ENCODE measurements at places on chromosomes 6 and 20.

GRCh38 chr20:58649288-58650180 lies 1.5 kb upstream of the STX16 start:
- no peak for DNase-seq

DNA sequence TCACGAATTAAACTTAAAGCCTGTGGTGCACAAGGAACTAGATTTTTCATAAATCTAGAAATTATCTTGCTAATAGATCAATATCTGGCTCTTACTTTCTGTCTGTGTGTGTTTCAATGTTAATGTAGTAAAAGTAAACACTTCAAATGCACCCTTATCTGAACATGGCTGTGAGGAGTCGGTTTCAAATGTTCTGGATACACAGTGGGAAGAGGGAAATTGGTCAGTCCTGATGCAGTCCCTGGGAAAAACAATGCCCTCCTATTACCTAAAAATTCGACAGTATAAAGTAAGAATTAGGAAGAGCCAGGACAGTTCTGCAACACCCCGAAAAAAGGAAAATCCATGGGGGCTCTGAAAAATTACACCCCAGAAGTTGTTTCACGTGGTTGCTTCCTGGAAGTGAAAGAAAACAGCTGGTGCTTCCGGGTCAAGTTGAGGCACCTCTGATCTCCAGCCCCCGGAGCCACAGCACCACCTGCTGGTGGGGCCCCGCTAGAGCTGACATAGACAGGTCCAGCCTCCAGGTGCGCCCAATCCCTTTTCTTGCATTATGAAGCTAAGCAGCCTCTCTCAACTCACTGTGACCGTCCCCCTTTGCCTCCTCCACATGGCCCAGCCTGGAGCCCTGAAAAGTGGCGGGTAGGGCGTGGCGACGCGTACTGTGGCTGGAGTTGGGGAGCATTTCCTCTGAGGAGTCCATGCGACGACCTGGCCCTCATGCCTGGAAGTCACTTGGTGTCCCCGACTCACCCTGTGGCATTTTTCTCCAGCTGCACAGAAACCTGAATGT lies 8.3 kb downstream of the SEMG2 start:
- DNase-seq, result no peak

DNA sequence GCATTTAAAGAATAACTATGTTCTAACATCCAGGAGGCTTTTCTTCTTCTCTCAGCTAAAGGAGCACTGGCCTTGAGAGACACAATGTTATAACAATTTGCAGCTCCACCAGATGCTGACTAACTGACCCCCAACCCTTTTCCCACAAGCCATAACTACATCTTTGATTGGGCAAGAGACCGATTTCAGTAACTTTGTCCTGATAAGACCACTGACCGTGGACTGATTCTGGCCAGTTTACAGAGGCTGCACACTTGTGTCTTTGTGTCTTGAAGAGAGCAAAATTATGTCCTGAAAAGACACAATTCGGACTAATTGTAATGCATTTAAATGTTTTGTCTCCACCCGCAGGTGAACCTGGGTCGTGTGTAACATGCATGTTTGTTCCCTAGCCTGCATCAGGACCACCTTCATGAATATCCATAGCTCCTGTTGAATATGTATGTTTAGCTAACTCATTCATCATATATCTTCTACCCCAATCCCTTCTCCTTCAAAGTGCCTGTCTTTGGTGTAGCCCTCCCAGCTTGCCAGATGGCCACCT lies 22.3 kb downstream of the ABRACL start:
- DNase-seq, result no peak

DNA sequence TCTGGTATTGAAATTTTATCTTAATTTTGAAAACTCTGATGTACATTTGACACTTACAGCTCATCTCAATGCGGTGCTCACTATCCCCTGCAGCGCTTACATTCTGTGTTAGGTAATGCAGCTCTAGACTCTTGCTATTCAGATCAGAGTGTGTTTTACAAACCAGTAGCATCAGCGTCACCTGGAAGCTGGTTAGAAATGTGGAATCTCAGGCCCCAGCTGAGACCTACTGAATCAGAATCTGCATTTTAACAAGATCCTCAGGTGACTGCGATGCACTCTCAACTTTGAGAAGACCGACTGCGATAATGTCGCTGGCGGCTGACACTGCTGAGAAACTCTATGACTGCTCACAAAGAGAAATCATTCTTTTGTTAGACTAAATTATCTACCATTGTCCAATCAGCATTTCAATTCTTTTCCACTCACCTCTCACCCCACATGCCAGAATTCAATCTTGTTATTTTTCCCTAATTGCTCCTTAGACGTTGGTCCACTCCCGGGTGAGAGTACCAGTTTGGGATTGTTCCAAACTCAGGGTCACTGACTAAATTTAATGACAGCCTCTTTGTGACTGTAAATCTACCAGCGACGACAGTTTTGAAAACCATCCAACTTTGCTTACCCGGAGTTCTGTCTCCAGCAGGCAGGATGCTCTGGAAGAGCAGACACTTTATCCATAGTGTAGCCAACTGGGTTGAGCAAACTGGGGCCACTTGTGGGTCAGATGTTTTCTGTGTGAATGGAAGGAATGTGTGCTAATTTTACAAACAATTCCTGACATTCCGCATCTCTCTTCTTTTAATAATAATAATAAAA lies 140.1 kb upstream of the BTBD3 start:
- no peak for DNase-seq

GRCh38 chr6:111737065-111737521 lies 131.4 kb upstream of the TRAF3IP2 start:
- no peak for DNase-seq

DNA sequence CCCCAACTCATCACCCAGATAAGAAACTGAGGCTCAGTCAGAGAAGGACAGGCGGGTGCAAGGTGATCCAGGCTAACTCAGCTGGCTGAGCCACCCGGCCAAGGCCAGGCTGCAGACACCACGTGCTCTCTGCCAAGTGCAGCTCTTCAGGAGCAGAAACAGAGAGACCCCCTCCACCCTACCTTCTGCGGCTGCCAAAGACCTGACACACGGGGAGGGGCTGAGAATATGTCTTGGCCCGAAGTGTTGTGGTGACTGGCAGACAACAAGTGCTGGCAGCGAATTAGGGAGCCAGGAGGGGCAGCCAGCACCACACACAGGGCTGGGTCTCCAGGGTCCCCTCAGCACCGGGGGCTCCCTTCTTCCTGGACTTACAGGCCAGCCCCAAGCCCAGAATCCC lies 22.5 kb downstream of the PREX1 start:
- no peak for DNase-seq

GRCh38 chr20:34528921-34529297 lies 12.7 kb downstream of the DYNLRB1 start:
- DNase-seq, result no peak

DNA sequence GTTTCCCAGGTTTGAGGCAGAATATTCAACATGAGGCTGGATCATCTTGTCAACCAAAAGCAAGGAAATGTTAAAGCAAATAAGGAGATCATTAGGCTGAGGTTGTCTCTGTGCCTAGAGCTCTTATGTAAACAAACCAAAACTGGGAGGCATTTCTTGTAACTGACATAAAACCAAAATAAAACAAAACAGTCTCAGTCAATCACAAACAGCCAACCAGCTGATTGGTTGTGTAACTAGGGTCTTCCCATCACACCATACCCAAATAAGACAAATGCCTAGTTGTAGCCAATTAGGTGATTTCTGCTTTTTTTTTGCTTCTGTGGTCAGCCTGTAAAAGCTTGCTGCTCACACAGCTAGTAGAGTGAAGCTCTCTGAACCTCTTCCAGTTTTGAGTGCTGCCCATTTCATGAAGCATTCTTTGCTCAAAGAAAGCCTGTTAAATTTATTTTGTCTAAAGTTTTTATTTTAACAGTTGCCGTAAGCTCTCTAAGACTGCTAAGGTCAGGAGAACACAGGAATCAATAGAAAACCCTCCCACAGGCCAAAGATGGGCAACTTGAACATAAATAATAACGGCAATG lies 8.9 kb upstream of the FITM2 start:
- no peak for DNase-seq

GRCh38 chr6:113184291-113184690 lies 672.9 kb upstream of the MARCKS start:
- DNase-seq, result no peak

- DNase-seq, result no peak
Measured at GRCh38 chr6:25511376-25511775, 140.6 kb upstream of the SCGN start.

DNA sequence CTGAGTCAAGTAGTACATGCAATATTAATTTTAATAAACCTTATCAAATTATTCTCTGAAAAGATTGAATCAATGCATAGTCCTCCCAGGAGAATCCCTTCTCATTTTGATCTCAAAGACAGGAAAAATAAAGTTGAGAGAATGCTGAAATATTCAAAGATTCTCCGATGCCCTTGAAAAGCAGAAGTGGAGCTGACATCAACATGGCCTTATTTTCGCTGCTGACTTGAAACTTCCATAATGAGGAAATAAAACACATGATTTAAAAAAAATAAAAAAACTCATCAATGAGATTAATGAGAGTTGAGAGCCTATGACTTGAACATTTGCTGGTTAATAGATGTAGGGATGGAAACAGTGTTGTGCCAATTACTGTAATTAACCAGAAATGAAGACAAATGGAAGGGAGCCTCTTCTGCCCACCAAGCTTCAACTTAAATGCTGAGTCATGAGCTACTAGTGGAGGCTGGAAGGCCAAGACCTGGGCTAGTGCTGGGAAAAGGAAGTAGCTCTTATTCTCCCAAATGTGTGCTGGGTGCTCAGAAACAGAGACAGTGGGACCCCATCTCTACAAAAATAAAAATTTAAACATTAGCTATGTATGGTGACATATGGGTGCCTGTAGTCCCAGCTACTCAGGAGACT lies 139.9 kb downstream of the BFSP1 start:
- DNase-seq, result no peak

DNA sequence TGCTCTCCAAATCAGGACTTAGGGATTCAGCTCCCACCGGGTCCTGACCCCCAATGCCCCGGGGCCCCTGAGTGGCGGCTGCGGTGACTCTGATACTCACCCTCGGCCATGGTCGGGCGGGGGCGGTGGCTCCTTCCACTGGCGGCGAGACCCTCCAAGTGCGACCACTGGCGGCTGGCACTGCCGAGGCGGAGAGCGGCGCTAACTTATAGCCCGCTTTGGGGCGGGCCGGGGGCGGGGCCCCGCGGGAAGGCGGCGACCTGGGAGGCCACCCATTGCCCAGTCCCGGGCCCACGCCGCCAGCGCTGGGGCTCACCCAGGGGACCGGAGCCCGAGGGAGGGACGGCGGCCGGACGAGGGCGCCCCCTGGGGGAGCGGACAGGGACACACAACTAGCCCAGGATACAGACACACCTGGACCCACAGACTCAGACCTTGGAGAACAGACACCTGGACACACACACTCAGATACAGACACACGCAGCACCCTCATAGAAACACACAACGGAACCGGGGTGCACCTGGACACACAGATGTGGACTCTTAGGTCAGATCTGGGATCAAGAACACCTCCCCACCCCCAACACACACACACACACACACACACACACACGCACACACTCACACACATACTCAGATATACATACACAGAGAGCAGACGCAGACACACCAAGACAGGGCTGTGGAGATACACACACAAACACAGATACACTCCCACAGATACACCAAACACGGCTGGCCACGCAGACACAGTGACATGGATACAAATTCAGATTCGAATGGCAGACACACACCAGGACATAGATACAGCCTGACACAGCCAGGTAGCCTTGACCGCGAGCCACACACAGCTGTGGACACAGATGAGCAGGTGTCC lies at the start of gene TGM2:
TSS of gene TGM2 (minus strand) at position 182 of the 877 bp plus-strand sequence. CDS start at position 110, 72 bp downstream.
- DNase-seq, result peak; percentile 72

DNA sequence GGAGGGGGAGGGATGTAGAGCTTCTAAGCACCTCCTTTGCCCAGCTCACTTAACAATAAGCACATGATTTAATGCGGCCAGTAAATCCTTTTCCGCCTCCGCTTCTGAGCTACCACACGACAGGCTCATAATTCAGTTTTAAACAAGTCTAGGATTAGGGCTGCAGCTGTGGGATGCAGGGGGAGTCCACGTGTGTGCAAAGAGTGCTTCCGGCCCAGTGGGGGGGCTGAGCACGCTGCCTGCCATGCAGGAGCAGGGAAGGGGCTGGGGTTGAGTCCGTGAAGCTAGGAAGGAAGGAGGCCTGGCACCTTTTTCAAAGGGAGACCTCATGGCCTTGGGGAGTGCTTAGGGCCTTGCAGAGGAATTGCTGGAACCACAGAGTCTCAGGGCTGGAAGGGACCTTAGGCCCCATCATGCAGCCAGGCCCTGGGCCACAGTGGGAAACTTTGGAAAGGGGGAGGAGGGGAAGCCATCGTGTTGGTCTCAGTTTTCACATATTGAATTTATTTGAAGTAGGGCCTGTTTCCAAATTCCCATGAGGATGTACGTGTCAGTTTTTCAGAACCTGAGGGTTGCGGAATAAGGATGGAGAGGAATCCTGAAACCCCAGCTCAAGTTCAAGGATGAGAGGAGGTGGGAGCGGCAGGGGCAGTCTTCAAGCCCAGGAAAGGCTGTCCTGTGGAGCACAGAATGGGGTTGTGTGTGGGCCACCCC lies 96.1 kb downstream of the VEGFA start:
- DNase-seq, result no peak

GRCh38 chr20:61748376-61748775 lies 317.3 kb downstream of the TAF4 start:
- no peak for DNase-seq

DNA sequence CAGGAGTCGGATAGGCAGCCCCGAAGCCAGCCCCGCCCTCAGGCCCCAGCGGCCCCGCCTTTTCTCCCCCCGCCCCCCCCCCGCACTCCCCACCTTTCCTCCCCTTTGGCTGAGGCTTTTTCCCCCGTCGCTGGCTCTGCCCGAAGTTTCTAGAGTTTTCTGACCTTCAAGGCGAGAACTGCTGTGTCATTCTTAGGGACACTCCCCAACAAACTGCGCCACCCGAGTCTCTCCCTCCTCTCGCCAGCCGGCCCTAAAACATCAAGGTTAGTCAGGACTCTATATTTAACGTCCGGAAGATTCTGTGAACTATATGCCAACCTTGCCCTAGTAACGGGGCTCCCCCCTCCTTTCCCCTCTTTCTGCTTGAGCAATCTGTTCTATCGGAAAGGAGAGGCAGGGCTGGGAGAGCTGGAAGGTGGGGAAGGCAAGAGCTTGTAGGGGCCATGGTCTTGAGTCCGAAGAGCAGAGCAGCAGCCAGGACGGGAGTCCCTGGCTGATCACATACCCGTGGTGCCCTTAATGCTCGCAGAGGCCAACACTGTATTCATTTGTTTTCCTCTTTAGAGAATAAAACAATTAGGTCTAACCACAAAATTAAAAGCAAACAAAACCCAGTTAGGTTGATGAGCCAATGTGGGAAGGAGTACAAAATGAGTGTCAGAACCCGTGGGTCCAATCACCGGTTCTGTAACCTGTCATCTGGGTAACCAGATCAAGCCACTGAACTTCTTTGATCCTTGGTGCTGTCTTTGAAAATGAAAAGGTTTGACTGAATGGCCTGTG lies 5.3 kb upstream of the HSPA1B start:
- DNase-seq, result peak; percentile 81

- no peak for DNase-seq
Measured at GRCh38 chr6:103139377-103139776, 1720.3 kb downstream of the HACE1 start.

- DNase-seq, result no peak
Measured at GRCh38 chr6:157145656-157146285, 177.5 kb downstream of the TMEM242 start.
